Left ventricle myocardium superior (tissue), 1 donor: ENCODE measurements at places on chromosomes 16 and 17. TPM values are rescaled to one million over a fixed set of nuclear protein-coding genes. Genes with fewer than 3 reads are reported as not detected.

The TUBD1 gene
- total RNA-seq = 6.6 TPM

The ERN1 gene
- 9.0 TPM for total RNA-seq

The TCF25 gene
- total RNA-seq = 86.3 TPM

The HLF gene
- total RNA-seq = 38.8 TPM

The SDR42E1 gene
- 0.92 TPM for total RNA-seq

The ADAD2 gene
- total RNA-seq = not detected

The ATP2C2 gene
- not detected for total RNA-seq

The KRTAP2-2 gene
- not detected for total RNA-seq

- DNase-seq = no peak
These were observed 10.8 kb downstream of the LRRC3C start for GRCh38 chr17:39938140-39938869.

DNA sequence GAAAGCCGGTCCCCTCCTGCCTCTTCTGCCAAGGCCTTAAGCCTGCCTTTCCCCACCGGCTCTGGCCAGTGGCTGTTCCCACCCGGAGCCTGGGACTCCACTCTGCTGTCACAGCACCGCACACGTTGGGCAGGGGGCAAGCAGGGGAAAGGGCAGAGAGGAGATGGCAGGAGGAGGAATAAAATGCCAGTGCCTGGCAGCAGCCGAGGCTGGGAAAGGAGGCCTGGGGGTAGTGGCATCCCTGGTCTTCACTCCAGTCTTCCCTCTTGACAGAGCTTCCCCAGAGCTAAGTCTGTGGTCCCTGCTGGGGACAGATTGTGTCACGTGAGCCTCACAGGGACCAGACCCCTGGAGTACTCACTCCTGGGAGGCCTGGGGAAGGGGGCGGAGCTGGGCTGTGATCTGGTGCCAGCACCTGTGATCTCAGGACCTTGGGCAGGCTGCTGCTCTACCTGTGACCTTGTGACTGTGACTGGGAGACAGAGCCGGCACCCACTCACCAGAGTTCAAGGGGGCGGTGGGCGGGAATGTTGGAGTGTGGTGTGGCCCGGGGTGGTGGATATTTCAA, 97.2 kb upstream of the GSE1 start:
- no peak for DNase-seq

DNA sequence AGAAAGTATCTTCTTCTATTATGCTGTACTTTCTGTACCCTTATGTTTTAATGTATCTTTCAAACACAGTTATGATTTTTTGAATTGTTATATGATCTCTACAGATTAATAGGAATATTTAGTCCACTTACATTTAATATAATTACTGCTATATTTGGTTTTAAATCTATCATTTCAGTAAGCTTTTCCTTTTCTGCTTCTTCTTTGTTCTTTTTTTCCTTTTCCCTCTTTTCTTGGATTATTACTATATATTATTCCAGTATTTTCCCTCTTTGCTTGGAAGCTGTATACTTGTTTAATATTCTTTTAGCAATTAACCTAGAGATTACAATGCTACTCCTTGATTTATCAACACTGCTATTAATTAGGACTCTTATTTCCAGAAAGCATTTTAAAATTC, 13.5 kb downstream of the TLE7 start:
- DNase-seq = no peak

- no peak for DNase-seq
These were observed 295.5 kb downstream of the CDH11 start for GRCh38 chr16:64826374-64826773.

DNA sequence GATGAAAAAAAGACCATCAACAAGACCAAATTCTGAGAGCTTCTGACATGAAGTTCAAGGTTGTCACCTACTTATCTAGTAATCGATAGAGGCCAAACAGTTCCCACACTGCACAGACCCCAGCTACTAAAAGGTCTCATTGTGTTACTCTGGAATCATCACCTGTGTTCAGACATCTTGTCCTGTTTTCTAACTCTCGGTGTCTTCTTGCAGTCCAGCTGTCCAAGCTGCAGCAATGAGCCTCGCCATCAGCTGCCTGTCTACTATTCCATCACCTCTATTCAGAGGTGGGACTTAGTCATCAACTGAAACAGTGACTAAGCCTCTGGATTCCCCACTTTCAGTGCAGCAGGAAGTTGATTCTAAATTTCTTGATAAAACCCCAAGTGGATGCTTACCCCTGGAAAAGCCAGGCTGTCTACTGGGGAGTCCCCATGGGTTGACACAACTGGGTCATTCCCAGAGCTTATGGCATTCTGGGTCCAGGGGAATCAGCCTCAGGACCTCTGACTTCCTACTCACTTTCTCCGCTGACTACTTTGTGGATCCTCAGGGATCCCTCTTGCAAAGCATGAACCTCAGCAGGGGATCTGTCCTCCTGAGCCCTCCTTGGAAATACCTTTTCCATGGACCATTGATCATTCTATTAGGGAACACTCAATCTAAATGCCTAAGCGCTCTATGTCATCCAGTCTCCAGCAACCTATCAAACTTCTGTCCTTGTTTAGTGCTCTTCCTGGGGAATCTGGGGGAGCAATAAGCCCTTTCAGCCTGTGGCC, 46.5 kb downstream of the HNF1B start:
- no peak for DNase-seq

DNA sequence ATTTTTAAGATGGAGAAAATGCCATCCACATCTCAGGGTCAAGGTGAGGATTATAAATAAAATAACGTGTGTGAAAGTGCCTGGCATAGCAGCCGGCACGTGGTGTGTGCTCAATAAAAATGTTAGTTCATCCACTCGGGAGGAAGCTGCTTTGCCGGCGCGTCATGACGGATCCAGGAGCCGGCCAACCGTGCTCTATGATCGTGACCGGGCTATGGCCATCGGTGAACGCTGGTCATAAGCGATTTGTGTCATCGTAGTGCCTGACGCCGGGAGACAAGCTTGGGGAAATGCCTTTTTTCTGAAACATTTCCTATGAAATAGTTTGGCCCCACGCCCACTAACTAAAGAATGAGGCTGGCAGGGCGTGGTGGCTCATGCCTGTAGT, 74.0 kb downstream of the CMC2 start:
- DNase-seq = peak; percentile 68

GRCh38 chr17:74357466-74357809, 4.2 kb downstream of the BTBD17 start:
- no peak for DNase-seq

GRCh38 chr16:21265104-21265837, 12.8 kb downstream of the CRYM start:
- peak; percentile 63 for DNase-seq

GRCh38 chr17:74241431-74241830, 28.1 kb downstream of the TTYH2 start:
- DNase-seq = no peak

- DNase-seq = no peak
These were observed 7.4 kb downstream of the SSTR5 start for GRCh38 chr16:1079786-1080525.

DNA sequence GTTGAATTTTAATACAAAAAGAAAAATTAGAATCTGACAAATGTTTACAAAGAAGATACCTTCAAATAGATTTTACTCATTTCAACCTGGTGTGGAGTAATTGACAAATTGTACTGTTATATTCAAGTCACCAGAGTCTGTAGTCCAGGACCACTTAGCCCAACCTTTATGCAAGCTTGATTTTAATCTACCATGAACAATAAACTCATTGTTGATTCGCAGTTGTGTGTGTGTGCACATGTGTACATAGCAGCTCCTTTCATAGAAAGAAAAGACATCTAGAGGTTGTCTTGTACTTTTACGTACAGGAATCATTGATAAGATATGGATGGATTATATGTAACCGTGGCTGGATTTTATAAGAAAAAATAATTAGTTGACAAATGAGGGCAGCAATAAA, 20.7 kb upstream of the LRRC37A start:
- DNase-seq = no peak

- DNase-seq = no peak
These were observed 2.4 kb downstream of the DOK4 start for GRCh38 chr16:57483725-57484514.

GRCh38 chr17:55845385-55845784, 94.5 kb downstream of the PCTP start:
- peak; percentile 72 for DNase-seq

GRCh38 chr16:48498769-48499631, 111.0 kb downstream of the N4BP1 start:
- no peak for DNase-seq

DNA sequence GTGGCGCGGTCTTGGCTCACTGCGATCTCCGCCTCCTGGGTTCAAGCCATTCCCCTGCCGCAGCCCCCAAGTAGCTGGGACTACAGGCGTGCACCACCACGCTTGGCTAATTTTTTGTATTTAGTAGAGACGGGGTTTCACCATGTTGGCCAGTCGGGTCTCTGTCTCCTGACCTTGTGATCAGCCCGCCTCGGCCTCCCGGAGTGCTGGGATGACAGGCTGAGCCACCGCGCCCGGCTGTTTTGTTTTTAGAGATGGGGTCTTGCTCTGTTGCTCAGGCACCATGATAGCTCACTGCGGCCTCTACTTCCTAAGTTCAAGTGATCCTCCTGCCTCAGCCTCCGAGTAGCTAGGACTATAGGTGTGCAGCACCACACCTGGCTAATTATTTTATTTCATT, 27.2 kb downstream of the ZNF750 start:
- no peak for DNase-seq

GRCh38 chr17:13557077-13557476, 44.7 kb downstream of the HS3ST3A1 start:
- DNase-seq = no peak

- DNase-seq = peak; percentile 49
These were observed 198.6 kb downstream of the RPTOR start for GRCh38 chr17:80743181-80743771.

- DNase-seq = no peak
These were observed 4.1 kb downstream of the SLC7A6OS start for GRCh38 chr16:68306633-68307032.

DNA sequence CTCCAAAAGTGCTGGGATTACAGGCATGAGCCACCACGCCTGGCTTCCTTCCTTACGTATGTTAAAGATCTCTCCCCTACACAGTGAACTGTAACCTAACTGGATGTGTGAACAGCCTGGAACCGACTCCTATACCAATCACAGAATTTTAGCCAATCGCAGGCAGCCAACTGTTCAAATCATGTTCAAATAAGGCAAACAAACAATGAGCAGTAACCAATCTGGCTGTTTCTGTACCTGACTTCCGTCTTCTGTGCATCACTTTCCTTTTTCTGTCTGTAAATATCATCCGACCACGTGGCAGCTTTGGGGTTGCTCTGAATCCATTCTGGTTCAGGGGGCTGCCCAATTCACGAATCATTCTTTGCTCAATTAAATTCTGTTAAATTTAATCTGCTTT, 27.5 kb downstream of the TEKT5 start:
- DNase-seq = no peak
